ENCODE measurements at places on chromosomes 11 and 22. TPM values are rescaled to one million over a fixed set of nuclear protein-coding genes. Genes with fewer than 3 reads are reported as not detected.

Gene STARD10
- 62.7 TPM for total RNA-seq

Gene CRYBB2
- total RNA-seq = not detected

Gene SLC22A6
- total RNA-seq = not detected

Gene FAM227A
- not detected for total RNA-seq

Gene GPHA2
- not detected for total RNA-seq

Gene PGA5
- not detected for total RNA-seq

Gene MRGPRX3
- not detected for total RNA-seq

Gene PLCB3
- total RNA-seq = 4.7 TPM

GRCh38 chr11:19467904-19468303 lies 227.2 kb upstream of the E2F8 start:
- no peak overlapping the region for H3K27ac ChIP-seq
- no peaks in the 10 kb centered on the region for H3K4me1 ChIP-seq
- H3K4me3 ChIP-seq = no peak overlapping the region
- no peaks in the 10 kb centered on the region for H3K27me3 ChIP-seq
- no peaks in the 10 kb centered on the region for H3K36me3 ChIP-seq

DNA sequence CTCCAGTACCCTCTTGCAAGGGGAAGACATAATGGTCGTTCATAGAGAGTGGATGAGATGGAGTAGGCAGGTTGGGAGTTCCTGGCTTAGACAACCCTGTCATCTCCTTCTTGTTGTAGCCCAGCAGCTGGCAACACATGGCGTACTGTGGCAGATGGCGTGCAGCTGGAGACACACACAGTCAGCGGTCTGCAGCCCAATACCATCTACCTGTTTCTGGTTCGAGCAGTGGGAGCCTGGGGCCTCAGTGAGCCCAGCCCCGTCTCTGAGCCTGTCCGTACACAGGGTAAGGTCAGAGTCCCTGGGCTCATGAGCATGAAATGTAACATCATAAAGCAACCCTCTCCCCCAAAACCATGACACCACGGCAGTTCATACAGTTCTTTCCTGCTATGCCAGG lies 8.7 kb downstream of the ROBO3 start:
- DNase-seq = no peak
- no peak overlapping the region for H3K27ac ChIP-seq
- no peak overlapping the region for H3K4me3 ChIP-seq
- no peaks in the 10 kb centered on the region for H3K36me3 ChIP-seq
- peaks cover 3% of the 10 kb centered on the region for H3K4me1 ChIP-seq
- peaks cover 33% of the 10 kb centered on the region for H3K27me3 ChIP-seq

DNA sequence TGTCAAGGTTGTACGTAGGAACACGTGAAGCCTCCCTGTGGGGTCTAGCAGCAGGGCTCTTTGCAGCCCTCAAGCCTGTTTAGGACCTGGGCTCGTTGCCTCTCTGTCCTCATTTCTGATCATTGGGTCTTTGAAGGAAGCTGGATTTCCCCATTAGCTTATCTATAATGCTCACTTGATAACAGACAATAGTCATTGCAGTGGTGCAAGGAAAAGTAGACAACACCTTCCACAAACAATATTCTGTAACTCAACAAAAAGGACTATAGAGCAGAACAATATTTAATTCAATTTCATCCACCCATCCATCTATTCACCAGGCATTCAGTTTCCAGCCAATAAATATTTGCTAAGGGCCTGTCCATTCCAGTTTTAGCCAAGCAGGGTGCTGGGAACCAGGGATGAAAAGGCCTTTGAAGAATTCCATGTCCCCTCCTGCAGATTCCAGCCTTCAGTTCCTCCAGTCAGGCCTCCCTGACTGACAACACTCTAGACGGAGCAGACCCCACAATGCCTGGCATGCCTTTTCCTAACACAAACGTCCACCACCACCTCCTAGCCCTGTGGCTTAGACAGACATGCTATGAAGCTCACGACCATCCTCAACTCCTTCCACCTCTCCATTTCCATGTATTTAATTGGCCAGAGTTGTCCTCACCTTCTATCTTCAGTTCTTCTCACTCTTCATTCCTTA lies 12.7 kb upstream of the POLD3 start:
- H3K4me3 ChIP-seq = no peak overlapping the region
- H3K4me1 ChIP-seq = no peaks in the 10 kb centered on the region
- no peaks in the 10 kb centered on the region for H3K36me3 ChIP-seq
- DNase-seq = no peak

GRCh38 chr11:22674470-22675439 lies 8.3 kb downstream of the GAS2 start:
- peak overlapping the region; percentile 84 for H3K27ac ChIP-seq
- H3K4me3 ChIP-seq = no peak overlapping the region
- DNase-seq = no peak
- H3K4me1 ChIP-seq = peaks cover 14% of the 10 kb centered on the region
- H3K27me3 ChIP-seq = no peaks in the 10 kb centered on the region

- H3K4me1 ChIP-seq = peaks cover 31% of the 10 kb centered on the region
- no peak within 1 kb of the TSS for H3K27ac ChIP-seq
- no peaks in the 10 kb centered on the region for H3K36me3 ChIP-seq
- DNase-seq = no peak
- H3K4me3 ChIP-seq = no peak within 1 kb of the TSS
Measured at GRCh38 chr11:66420671-66421476, at the start of gene NPAS4. NPAS4 (plus strand) TSS chr11:66421035; CDS start chr11:66421180, 145 bp downstream.

- no peak overlapping the region for H3K27ac ChIP-seq
- DNase-seq = no peak
Measured at GRCh38 chr11:102617466-102618008, 7.6 kb downstream of the MMP20 start.

DNA sequence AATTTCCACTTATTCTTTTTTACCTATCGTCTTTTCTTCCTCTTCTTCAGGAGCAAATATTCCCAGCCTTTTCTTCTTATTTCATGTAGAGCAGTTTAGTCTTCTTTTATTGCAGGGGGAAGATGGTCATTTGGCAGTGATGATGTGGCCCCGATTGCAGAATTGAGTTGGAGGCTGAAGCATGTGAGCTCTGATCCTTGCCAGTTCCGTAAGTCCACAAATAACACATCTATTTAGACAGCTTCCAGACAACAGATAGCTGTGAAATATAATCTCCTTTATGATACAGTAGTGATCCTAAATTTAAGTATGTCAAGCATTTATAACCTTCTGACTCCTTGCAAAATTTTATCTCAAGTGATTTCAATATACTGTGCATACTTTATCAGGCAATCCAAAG lies 27.5 kb downstream of the REXO2 start:
- no peaks in the 10 kb centered on the region for H3K27me3 ChIP-seq
- H3K4me3 ChIP-seq = no peak overlapping the region
- H3K36me3 ChIP-seq = no peaks in the 10 kb centered on the region
- H3K27ac ChIP-seq = no peak overlapping the region
- H3K4me1 ChIP-seq = no peaks in the 10 kb centered on the region

DNA sequence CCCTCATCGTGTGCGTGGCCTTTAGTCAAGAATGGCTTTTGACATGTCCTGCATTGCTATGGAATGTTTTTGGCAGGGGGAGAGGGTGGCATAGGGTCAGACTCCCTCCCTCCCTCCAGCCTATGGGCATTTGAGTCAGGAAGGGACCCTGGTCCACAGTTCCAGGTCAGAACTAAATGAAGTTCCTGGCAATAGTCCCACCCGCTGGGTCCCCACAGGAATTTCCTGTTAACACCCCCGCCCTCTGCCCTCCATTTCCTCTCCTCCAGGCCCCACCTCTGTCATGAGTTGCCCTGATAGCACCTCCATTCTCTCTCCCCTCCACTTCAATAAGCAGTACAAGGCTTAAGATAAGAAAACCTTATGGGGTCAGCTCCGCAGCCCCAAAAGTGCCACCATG lies 40.8 kb upstream of the LMO2 start:
- H3K27ac ChIP-seq = no peak overlapping the region
- H3K27me3 ChIP-seq = no peaks in the 10 kb centered on the region
- H3K4me1 ChIP-seq = peaks cover 9% of the 10 kb centered on the region
- H3K4me3 ChIP-seq = no peak overlapping the region

DNA sequence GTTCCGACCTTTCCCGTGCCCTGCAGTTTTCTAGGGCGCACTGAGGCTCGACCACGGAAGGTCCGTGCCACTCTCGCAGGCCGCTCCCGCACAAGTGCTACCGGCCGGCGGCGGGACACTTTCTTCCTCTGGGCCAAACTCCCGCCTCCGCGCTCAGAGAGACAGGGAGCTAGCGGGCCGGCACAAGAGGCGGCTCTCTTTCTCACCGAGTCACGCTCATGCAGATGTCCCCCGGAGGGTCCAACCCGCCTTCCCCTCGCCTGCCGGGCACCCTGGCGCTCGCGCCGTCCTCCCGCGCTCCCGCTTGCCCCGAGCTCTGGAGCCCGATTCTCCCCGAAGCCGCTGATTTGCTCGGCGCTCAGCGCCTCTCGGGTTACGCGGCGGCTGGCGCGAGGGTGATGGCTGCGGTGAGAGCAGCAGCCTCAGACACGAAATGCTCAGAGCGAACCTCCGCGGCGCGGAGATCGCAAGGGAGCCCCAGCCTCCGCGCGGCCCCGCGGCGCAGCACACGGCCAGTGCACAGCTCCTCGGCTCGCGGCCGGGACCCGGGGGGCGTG lies 1.0 kb downstream of the LMO1 start:
- H3K4me1 ChIP-seq = peaks cover 39% of the 10 kb centered on the region
- H3K27ac ChIP-seq = peak overlapping the region; percentile 78
- no peaks in the 10 kb centered on the region for H3K36me3 ChIP-seq
- peak overlapping the region; percentile 57 for H3K4me3 ChIP-seq

GRCh38 chr11:80214413-80214812 lies 773.6 kb upstream of the TENM4 start:
- H3K36me3 ChIP-seq = no peaks in the 10 kb centered on the region
- no peaks in the 10 kb centered on the region for H3K27me3 ChIP-seq
- no peaks in the 10 kb centered on the region for H3K4me1 ChIP-seq
- no peak overlapping the region for H3K27ac ChIP-seq

DNA sequence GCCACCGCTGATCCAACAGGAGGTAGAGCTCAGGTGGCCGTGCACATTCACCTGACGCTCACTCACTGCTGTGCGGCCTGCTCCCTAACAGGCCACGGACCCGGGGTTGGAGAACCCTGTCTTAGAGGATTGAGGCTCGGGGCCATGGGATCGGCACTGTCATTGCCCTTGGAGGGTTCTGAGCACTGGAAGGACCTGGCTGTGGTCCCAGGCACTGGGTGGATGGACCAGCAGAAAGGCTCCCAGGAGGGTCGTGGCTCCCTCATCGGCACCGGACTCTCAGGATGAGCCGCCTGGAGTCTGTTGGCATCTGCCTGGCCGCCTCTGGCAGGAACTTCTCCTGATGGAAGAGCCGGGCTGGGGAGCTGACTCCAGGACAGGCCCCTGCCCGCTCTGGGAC lies 6.5 kb downstream of the KCNQ1 start:
- H3K4me3 ChIP-seq = no peak overlapping the region
- H3K27ac ChIP-seq = no peak overlapping the region
- peaks cover 13% of the 10 kb centered on the region for H3K27me3 ChIP-seq
- H3K36me3 ChIP-seq = no peaks in the 10 kb centered on the region

- no peak overlapping the region for H3K4me3 ChIP-seq
- H3K27ac ChIP-seq = no peak overlapping the region
- H3K4me1 ChIP-seq = peaks cover 2% of the 10 kb centered on the region
- no peaks in the 10 kb centered on the region for H3K36me3 ChIP-seq
- peaks cover 2% of the 10 kb centered on the region for H3K27me3 ChIP-seq
Measured at GRCh38 chr11:122779047-122779629, 59.2 kb upstream of the CRTAM start.

DNA sequence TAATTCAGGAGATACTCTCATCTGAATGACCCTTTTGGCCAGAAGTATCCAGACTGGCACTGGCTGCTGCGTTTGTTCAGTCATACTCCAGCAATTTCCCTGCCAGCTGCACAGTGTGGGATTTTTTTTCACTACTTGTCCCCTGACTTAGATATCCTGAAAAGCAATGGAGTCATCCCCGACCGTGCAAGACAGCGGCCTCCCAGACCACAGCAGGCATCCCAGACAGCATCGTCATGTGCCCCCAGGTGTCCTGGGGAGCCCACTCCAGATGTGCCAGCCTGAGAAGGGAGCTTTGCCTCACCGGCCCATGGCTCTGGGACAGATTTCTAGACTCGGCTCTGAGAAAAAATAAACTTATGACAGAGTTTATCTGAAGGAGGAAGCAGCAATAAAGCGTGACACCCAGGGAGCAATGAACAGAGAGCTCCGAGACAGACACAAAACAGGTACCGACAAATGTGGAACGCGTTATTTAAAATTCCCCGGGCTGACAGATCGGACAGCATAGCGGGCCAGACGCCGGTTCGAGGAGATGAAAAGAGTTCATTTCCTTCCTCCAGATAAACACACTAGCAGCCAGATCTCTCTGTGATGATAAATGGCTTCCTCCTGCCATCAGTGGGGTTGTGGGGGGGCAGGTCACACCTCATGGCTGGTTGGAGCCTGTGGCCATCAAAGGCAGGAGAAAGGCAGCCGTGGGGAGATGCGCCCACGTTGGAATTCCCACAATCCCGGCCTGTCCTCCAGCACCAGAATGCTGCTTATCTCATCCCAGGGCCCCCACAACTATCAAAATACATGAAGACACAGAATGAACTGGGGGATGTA lies 106.4 kb upstream of the FGF3 start:
- H3K27me3 ChIP-seq = no peaks in the 10 kb centered on the region
- no peak overlapping the region for H3K27ac ChIP-seq
- DNase-seq = no peak
- H3K36me3 ChIP-seq = no peaks in the 10 kb centered on the region

DNA sequence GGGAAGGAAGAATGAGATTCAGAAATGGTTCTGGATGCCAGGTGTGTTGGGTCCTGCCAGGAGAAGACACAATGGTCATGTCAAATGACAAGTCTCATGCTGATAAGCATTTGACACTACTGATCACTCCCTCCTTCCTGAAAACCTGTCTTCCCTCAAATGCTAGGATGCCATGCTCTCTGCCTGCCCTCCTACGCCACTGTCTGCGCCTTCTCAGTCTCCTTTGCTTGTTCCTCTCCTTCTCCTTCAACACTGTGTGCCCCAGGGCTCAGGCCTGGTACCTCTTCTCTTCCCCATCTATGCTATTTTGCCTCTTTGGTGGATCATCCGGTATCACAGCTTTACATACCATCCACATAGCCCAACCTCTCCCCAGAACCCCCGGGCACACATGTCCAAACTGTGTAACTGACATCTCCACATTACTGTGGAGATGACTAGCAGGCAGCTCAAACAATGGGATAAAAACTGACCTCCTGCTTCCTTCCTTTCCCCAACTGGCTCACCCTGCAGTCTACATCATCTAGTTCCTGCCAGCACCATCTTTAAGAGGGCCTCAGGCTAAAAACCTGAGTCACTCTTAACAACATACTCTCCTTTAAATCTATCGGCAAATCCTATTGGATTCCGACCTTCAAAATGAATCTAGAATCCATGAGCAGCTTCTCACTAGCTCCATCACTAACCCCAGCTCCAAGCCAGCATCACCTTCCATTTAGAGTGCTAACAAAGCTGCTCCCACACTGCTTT lies 8.2 kb downstream of the AP1B1 start:
- H3K4me3 ChIP-seq = no peak overlapping the region
- H3K36me3 ChIP-seq = no peaks in the 10 kb centered on the region
- peaks cover 4% of the 10 kb centered on the region for H3K4me1 ChIP-seq
- DNase-seq = no peak
- no peak overlapping the region for H3K27ac ChIP-seq

GRCh38 chr11:116605543-116606459 lies 167.0 kb downstream of the BUD13 start:
- H3K4me3 ChIP-seq = no peak overlapping the region
- H3K27ac ChIP-seq = no peak overlapping the region
- no peak for DNase-seq
- H3K27me3 ChIP-seq = no peaks in the 10 kb centered on the region
- no peaks in the 10 kb centered on the region for H3K36me3 ChIP-seq
- no peaks in the 10 kb centered on the region for H3K4me1 ChIP-seq

Measured in gastrocnemius medialis (tissue), 4 donors.